ENCODE measurements at places on chromosomes 2 and 18. TPM values are rescaled to one million over a fixed set of nuclear protein-coding genes. Genes with fewer than 3 reads are reported as not detected.

DNA sequence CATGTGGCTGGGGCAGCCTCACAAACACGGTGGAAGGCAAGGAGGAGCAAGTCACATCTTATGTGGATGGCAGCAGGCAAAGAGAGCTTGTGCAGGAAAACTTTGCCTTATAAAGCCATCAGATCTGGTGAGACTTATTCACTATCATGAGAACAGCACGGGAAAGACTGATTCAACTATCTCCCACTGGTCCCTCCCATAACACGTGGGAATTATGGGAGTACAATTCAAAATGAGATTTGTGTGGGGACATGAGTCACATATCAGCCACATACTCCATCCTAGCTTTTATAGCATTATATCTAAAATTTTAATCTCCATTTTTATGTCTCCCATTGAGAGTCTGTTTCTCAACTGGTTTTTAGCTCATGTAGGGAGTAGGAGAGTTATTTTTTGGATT, 45.7 kb downstream of the ICOS start:
- no peak for DNase-seq
- no peak overlapping the region for H3K4me3 ChIP-seq
- no peaks in the 10 kb centered on the region for H3K4me1 ChIP-seq
- H3K36me3 ChIP-seq, result no peaks in the 10 kb centered on the region
- no peak overlapping the region for H3K27ac ChIP-seq

DNA sequence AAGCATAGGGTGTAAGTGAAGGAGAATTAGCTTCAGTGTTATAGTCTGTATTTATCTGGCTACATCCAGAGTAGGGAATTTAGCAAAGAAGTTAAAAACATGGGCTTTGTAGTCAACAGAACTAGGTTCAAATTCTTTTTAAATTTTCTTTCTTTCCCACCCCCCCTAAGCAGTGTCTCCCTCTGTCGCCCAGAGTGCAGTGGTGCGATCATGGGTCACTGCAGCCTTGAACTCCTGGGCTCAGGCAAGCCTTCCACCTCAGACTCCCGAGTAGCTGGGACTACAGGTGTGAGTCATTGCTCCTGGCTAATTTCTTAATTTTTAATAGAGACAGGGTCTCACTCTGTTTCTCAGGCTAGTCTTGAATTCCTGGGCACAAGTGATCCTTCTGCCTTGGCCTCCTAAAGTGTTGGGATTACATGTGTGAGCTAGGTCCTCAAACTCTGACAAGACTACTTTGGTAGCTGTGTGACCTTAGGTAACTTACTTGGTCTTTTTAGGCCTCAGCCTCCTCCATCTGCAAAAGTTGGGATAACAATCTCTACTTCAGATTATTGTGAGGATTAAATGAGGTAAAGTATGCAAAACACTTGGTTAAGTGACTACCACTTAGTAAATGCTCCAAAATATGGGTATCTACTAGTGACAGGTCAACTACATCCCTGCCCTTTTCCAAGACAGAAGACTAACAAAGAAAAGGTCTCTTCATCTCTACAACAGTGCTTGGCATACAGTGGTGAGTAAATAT, 17.8 kb downstream of the DOK1 start:
- peaks cover 5% of the 10 kb centered on the region for H3K4me1 ChIP-seq
- DNase-seq, result no peak
- no peak overlapping the region for H3K4me3 ChIP-seq
- no peak overlapping the region for H3K27ac ChIP-seq

GRCh38 chr2:46074501-46074900, 222.7 kb upstream of the EPAS1 start:
- H3K27me3 ChIP-seq, result no peaks in the 10 kb centered on the region
- no peak for DNase-seq
- no peaks in the 10 kb centered on the region for H3K36me3 ChIP-seq
- H3K27ac ChIP-seq, result peak overlapping the region; percentile 14

GRCh38 chr18:28267878-28268625, 91.1 kb upstream of the CDH2 start:
- H3K4me3 ChIP-seq, result no peak overlapping the region
- no peaks in the 10 kb centered on the region for H3K4me1 ChIP-seq
- DNase-seq, result no peak
- no peaks in the 10 kb centered on the region for H3K36me3 ChIP-seq
- H3K27ac ChIP-seq, result no peak overlapping the region

DNA sequence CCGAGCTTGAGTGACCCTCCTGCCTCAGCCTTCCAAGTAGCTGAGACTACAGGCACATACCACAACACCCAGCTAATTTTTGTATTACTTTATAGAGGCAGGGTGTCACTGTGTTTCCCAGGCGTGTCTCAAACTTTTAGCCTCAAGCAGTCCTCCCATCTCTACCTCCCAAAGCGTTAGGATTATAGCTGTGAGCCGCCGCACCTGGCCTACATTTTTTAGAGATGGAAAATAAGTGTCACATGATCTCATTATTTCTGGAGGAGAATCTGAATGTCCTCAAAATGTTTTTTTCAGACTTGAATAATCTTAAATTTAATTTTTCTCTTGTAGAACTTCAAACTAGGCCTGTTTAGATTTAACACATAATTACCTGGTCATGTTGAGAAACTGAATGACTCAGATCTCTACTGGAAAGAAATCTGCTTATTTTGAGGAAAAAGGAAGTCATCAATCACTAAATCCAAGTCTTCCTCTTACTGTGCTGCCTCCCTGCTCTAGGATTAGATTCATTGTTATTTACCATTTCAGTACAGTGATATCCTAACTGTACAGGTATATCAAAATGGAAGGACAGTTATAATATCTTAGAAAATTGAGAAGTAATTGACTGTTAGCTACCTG, 92.4 kb downstream of the COX7A2L start:
- no peak overlapping the region for H3K27ac ChIP-seq
- peaks cover 11% of the 10 kb centered on the region for H3K36me3 ChIP-seq
- H3K27me3 ChIP-seq, result no peaks in the 10 kb centered on the region
- no peak overlapping the region for H3K4me3 ChIP-seq
- no peaks in the 10 kb centered on the region for H3K4me1 ChIP-seq
- no peak for DNase-seq

DNA sequence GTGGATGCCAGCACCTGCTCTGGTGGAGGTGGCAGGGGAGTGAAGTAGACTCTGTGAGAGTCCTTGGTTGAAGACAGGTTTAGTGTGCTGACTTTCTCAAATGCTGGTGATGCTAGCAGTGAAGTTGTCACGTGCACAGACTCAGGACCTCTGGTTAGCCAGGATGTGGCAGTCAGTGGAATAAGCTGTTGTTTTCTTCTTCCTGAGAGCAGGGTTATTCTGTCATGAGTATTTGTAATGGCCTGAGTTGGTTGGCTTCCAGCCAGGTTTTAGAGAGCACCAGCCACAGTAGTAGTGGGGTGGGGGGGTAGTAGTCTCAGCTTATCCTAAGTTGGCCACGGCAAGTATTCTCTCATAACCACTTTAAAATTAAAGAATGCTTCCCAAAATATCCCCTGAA, 238.5 kb upstream of the FBXO11 start:
- H3K27me3 ChIP-seq, result no peaks in the 10 kb centered on the region
- DNase-seq, result no peak
- H3K27ac ChIP-seq, result no peak overlapping the region
- H3K4me3 ChIP-seq, result no peak overlapping the region
- no peaks in the 10 kb centered on the region for H3K36me3 ChIP-seq
- H3K4me1 ChIP-seq, result peaks cover 5% of the 10 kb centered on the region

- no peaks in the 10 kb centered on the region for H3K36me3 ChIP-seq
- no peaks in the 10 kb centered on the region for H3K4me1 ChIP-seq
- H3K27me3 ChIP-seq, result no peaks in the 10 kb centered on the region
Measured at GRCh38 chr2:161088658-161089350, 71.4 kb upstream of the TANK start.

GRCh38 chr2:129165006-129165405, 814.5 kb upstream of the RAB6C start:
- no peak overlapping the region for H3K4me3 ChIP-seq
- no peaks in the 10 kb centered on the region for H3K4me1 ChIP-seq
- H3K27me3 ChIP-seq, result peaks cover 10% of the 10 kb centered on the region
- DNase-seq, result no peak
- H3K27ac ChIP-seq, result no peak overlapping the region

DNA sequence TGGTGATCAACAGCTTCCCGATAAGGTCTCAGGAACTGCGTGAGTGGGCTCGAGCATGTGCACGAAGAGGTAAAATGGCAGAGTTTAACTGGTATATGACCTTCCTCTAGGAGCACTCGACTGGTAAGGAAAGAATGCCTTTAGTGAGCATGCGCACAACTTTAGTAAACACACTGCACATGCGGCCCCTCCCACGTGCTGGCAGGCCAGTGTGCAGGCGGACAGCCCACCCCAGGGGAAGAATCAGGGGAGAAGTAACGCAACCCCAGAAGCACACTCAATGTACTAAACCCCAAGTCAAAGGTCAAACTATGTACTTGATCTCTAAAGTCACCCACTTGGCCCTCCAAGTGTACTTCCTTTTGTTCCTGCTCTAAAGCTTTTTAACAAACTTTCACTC, 28.7 kb upstream of the SLC25A52 start:
- no peak overlapping the region for H3K4me3 ChIP-seq
- H3K27me3 ChIP-seq, result no peaks in the 10 kb centered on the region
- no peaks in the 10 kb centered on the region for H3K4me1 ChIP-seq
- no peaks in the 10 kb centered on the region for H3K36me3 ChIP-seq

DNA sequence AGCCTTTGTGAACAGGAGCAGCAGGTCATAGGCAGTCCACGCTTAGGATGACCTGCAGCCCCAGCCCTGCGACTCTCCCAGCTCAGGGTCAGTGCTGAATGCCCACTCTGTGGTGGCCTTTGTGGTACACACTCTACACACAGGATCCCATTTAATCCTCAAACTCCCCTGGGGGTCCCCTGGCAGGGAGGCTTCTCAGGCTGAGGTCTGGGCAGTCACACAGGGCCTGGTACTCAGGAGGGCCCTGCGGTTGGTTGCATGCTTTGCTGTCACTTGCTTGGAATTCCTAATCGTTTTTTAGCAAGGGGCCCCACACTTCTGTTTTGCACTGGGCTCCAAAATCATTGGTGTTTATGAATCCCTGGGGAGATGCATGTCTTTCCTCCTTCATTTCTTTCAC, 113.0 kb downstream of the EML6 start:
- H3K36me3 ChIP-seq, result no peaks in the 10 kb centered on the region
- H3K27me3 ChIP-seq, result peaks cover 11% of the 10 kb centered on the region
- H3K4me3 ChIP-seq, result no peak overlapping the region
- H3K27ac ChIP-seq, result no peak overlapping the region
- H3K4me1 ChIP-seq, result peaks cover 3% of the 10 kb centered on the region

DNA sequence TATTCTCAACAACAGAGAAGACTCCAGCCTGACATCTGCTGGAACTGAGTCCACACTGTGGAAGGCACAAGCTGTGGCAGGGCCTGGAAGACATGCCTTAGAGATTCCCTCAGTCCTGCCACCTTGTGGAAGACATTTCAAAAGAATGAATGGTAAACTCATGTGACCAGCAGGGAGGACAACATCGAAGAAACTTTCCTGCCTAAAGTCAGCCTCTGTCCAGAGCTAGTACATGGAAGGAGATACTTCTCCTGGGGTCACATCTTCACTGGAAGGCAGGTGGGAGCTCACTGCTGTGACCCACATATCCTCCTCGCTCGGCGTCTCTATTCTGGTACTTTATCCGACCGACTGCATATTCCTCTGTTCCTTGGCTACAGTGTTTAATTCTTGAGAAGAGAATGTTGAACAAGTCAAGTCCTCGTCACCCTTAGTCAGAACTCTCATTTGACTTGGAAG, 59.5 kb downstream of the PUM2 start:
- H3K4me1 ChIP-seq, result peaks cover 18% of the 10 kb centered on the region
- H3K27me3 ChIP-seq, result no peaks in the 10 kb centered on the region
- DNase-seq, result no peak
- H3K4me3 ChIP-seq, result no peak overlapping the region
- H3K36me3 ChIP-seq, result peaks cover 73% of the 10 kb centered on the region

- peaks cover 74% of the 10 kb centered on the region for H3K4me1 ChIP-seq
- H3K4me3 ChIP-seq, result no peak overlapping the region
- H3K36me3 ChIP-seq, result peaks cover 34% of the 10 kb centered on the region
- H3K27me3 ChIP-seq, result no peaks in the 10 kb centered on the region
- H3K27ac ChIP-seq, result no peak overlapping the region
Measured at GRCh38 chr2:101295895-101296294, 12.6 kb downstream of the RNF149 start.

GRCh38 chr18:63192126-63192884, 127.3 kb downstream of the BCL2 start:
- DNase-seq, result no peak
- H3K27me3 ChIP-seq, result no peaks in the 10 kb centered on the region
- H3K36me3 ChIP-seq, result no peaks in the 10 kb centered on the region
- peak overlapping the region; percentile 74 for H3K27ac ChIP-seq
- H3K4me3 ChIP-seq, result no peak overlapping the region

DNA sequence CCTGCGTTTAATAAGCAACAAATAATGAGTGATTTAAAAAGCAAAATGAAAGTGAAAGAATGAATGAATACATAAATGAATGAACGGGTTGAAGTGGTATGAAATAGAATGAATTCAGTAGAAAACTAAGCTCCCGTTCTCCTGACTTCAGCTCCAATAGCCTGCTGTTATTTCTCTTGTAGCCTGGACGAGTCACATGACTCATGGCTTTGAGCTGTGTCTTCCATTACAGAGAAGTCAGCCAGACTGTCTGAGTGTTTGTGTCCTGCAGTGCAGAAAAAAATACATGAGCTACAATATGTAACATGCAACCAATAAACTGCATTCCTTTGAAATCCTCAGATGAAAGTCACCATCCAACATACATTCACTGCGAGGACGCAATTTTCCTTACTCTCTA, 21.2 kb downstream of the SCG2 start:
- peak overlapping the region; percentile 12 for H3K4me3 ChIP-seq
- no peak overlapping the region for H3K27ac ChIP-seq
- H3K4me1 ChIP-seq, result peaks cover 5% of the 10 kb centered on the region
- H3K27me3 ChIP-seq, result no peaks in the 10 kb centered on the region

- no peaks in the 10 kb centered on the region for H3K36me3 ChIP-seq
- no peaks in the 10 kb centered on the region for H3K27me3 ChIP-seq
- no peak overlapping the region for H3K27ac ChIP-seq
- no peak for DNase-seq
Measured at GRCh38 chr2:129499747-129500146, 479.7 kb upstream of the RAB6C start.

DNA sequence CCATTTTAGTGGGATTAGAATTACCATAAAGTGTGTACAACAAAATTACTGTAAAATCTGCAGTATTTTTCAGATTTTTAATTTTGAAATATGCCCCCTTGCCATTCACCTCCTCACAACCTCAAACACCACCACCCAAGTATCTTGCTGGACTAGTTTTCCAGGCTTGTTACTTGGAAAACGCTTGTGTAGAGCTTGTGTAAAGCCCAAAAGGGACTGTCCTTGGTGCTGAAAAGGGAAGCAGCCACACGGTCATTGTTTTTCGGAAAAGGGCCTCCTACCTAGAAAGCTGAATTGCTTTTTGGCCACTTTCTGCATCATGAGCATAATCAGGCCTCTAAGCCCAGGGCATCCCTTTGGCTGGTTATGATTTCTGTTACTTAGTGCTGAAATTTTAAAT, 563.4 kb downstream of the LRRTM4 start:
- no peaks in the 10 kb centered on the region for H3K4me1 ChIP-seq
- H3K36me3 ChIP-seq, result no peaks in the 10 kb centered on the region
- DNase-seq, result no peak
- no peaks in the 10 kb centered on the region for H3K27me3 ChIP-seq
- no peak overlapping the region for H3K4me3 ChIP-seq

Gene HOXD10
- not detected for total RNA-seq

Gene HOXD9
- 0.16 TPM for total RNA-seq

Gene LMAN1
- 56.8 TPM for total RNA-seq

Gene CFC1B
- total RNA-seq, result not detected

Gene SKOR2
- not detected for total RNA-seq

Gene RAMP1
- total RNA-seq, result 168 TPM

Gene ZNF396
- 0.71 TPM for total RNA-seq

Gene HES6
- 2.7 TPM for total RNA-seq

Gene FAM228A
- 0.11 TPM for total RNA-seq

Gene TRIM54
- total RNA-seq, result 285 TPM

Gene TMEM247
- total RNA-seq, result not detected

Gene CCDC85A
- 4.4 TPM for total RNA-seq

Gene ALK
- total RNA-seq, result 0.14 TPM

Gene KYNU
- total RNA-seq, result 1.0 TPM

Data from left ventricle myocardium inferior (tissue), 1 donor.